Panc1 (cell line): ENCODE measurements at places on chromosomes 12 and 14.

GRCh38 chr14:38129705-38130104, 78.0 kb upstream of the SSTR1 start:
- DNase-seq: no peak

DNA sequence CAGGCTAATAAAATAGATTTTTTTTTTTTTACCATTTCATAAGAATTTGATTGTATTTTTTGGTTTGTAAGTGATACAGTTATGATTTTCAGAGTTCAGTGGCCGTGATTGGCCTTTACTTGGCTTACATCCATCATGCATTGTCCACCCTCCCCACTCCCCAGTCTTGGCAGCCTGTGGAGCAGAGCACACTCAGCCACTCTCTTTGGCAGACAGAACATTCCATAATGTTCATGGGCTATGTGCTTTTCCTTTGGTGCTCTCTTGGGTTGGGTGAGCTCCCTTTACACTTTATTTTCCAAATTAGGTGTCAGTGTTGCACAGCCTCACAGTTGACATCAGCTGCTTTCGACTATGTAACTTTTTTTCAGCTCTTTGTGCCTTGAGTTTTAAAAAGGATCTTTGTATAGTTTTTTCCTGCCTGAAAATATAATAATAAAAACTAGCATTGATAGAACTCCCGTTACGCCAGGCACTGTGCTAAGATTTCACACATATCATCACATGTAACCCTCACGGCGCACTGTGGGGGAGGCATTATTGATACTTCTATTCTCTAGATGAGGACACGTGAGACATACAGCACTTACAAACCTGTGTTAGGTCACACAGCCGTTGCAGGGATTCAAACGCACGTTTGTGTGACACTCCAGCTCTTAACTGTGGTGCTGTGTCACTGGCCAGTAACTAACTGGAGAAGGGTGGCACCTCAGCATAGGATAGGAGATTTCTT, 21.5 kb downstream of the SUDS3 start:
- no peak for DNase-seq

GRCh38 chr14:20472536-20473169, 3.4 kb downstream of the PNP start:
- no peak for DNase-seq

DNA sequence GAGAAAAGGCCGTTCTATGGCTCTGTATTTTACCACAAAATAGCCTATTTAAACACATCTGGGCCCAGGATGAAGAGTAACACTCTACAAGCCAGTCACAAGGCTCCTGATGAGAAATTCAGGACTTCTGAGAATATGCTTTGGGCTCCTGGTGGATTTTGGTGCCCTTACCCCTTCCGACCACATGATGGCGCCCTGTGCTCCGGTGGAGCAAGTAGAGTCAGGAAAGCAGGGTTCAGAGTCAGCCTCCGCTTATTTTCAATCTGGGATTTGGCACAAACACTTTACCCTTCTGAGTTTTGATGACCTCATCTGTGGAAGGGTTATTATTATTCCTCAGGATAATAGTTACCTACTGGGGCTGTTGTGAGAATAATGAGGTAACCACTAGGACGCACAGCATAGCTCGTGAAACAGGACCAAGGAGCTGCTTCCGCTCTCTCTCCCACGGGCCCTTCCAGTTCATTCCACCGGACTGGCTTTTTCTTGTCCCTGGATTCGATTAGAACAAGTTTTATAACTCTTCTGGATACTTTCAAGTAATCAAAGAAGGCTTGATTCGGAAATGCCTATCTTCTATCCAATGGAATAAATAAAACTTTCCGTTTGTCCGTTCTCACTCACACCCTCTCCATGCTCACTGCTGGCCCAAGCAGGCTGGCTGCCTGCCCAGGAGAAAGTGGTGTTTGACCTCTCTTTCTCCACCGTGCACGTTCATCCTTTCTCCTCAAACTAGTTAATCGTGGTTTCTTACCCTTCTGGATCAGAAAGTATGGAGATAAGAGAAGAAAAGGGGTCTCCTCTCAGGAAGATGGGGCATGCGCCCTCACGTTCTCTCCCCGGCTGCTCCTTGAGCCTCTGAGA, 104.6 kb downstream of the GALC start:
- DNase-seq: no peak

- DNase-seq: no peak
Observed at GRCh38 chr14:32085845-32086383, 8.8 kb downstream of the ARHGAP5 start.

GRCh38 chr12:66168410-66168809, 1.4 kb downstream of the TMBIM4 start:
- no peak for DNase-seq

GRCh38 chr14:51512316-51512715, 139.4 kb upstream of the FRMD6 start:
- no peak for DNase-seq

- DNase-seq: no peak
Observed at GRCh38 chr12:92977326-92977725, 48.2 kb upstream of the EEA1 start.

- no peak for DNase-seq
Observed at GRCh38 chr12:122842505-122843405, 7.5 kb downstream of the HIP1R start.

- DNase-seq: no peak
Observed at GRCh38 chr12:57755454-57756372, 810 bp downstream of the MARCHF9 start.

GRCh38 chr14:93729993-93730392, 58.3 kb downstream of the PRIMA1 start:
- DNase-seq: no peak

DNA sequence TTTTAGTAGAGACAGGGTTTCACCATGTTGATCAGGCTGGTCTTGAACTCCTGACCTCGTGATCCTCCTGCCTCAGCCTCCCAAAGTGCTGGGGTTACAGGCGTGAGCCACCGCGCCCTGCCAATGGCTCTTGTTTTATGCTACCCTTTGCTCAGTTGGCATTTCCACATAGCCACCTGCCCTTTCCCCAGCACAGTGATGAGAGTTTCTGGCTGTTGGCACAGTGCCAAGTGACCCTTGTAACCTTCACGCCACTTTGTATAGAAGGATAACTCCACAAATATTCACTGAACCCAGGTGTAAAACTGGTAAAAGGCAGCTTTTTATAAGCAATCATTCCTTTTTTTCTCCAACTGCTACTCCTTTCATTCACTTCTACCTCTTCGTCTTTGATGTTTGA, 18.5 kb upstream of the CCDC175 start:
- no peak for DNase-seq

GRCh38 chr12:69553628-69554248, 31.5 kb upstream of the CCT2 start:
- DNase-seq: no peak

DNA sequence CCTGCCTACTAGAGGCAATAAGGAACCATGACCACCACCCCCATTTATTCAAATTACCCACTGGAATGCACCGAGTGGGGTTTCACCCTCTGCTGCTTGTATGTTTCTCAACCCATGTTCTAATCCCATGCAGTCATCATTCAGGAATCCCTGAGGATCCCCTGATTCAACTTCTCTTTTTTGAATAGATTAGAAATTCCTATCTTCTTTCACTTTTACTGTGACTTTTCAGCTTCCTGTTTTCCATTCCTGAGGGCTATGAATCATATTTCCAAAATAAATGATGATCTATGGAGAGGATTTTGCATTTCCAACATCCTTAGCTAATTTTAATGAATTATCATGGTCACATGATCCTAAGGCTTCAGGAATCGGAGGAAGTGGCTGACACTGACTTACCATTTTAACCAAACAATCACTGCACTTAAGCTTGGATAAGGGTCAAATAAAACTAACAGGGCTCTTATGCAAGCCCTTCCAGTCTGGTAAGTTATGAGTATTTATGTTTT, 19.4 kb upstream of the P2RX4 start:
- no peak for DNase-seq

DNA sequence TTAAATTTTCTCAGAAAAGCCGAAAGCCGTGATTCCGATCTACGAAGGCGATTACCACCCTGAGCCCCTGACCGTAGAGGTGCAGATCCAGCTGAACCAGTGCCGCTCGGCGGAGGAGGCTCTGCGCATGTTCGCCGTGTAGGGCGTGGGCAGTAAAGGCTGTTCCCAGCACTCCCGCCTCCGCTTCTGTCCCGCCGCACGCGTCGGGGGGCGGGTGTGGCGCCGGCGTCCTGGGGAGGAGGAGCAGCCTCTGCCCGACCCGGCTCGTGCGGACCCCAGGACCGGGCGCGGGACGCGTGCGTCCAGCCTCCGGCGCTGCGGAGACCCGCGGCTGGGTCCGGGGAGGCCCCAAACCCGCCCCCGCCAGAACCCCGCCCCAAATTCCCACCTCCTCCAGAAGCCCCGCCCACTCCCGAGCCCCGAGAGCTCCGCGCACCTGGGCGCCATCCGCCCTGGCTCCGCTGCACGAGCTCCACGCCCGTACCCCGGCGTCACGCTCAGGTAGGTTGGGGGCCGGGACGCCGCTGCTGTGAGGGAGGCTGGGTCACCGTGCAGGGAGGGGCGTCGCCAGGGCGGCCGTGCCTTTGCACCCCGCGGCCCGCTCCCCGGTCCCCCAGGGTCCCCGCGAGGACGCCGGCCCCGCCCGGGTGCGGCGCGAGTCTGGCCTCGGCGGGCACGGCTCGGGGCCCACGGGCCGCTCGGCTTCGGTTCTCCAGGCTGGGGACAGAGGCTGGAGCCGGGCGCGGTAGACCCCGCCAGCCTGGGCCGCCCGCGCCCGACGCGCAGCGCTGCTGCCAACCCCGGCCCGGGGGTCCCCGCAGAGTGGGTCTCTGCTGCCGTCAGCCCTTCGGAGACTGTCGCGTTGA, at the start of gene B3GNT4:
TSS of gene B3GNT4 (plus strand) at position 409 of the 866 bp plus-strand sequence. CDS start 910 bp downstream, outside the sequence.
- DNase-seq: no peak

DNA sequence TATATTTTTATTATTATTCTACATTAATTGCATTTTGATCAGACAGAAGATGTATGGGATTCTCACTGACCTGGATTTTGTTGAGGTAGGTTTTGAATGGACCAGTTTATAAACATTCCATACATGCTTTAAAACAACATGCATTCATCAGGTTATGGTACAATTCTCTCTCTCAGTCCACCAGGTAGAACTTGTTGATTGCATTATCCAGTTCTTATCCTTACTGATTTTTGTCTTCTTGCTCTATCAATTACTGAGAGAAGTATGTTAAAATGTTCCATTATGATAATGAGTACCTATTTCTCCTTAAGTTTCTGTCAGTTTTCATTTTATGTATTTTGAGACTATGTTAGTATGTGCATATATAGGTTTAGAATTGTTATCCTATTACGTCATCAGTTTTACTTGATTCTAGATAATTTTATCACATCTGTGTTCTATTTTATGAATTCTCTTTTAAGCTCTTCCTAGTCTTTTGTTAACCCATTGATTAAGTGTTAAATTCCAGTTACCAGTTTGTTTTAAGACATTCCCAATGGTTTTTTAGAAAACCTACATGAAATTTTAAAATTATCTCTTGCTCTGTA, 50.6 kb downstream of the EP400 start:
- no peak for DNase-seq

GRCh38 chr14:76053572-76054355, 68.2 kb downstream of the IFT43 start:
- DNase-seq: no peak

DNA sequence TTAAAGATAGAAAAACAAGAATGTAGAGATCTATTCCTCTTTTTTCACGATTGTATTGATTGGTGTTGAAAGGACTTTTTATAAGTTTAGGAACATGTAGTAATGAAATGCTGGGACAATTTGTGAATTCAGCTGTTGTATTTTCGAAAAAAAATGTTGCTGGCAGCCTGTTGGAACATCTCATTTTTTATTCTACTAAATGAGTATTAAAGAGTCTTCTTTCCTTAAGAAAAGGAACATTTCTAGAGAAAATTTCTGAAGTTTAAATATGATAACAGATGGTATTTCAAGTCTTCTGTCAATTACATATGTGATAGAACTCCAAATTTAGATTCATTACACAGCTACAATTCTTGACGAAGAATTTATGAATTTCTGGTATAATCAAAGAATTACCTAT, 189.6 kb downstream of the TMEM117 start:
- no peak for DNase-seq

GRCh38 chr12:53211476-53212381, 4.7 kb upstream of the ITGB7 start:
- DNase-seq: no peak

DNA sequence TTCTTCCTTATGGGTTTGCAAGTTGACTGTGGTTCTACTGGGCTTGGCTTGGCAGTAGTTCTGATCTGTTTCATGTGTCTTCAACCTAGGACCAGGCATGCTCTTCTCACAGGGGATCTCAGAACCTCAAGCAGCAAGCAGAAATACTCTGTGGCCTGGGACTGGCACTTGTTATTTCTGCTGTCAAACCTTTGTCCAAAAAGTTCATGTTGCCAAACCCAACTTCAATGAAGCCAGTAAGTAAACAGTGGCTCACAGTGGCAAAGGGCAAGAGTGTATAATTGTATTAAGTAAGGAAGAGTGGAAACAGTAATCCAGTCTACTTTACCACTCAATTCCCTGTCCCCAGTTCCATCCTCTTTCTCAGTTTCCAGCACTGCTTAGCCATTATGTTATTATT, 15.7 kb upstream of the HMGA2 start:
- no peak for DNase-seq

- DNase-seq: no peak
Observed at GRCh38 chr12:120110550-120111501, 5.7 kb downstream of the RAB35 start.

DNA sequence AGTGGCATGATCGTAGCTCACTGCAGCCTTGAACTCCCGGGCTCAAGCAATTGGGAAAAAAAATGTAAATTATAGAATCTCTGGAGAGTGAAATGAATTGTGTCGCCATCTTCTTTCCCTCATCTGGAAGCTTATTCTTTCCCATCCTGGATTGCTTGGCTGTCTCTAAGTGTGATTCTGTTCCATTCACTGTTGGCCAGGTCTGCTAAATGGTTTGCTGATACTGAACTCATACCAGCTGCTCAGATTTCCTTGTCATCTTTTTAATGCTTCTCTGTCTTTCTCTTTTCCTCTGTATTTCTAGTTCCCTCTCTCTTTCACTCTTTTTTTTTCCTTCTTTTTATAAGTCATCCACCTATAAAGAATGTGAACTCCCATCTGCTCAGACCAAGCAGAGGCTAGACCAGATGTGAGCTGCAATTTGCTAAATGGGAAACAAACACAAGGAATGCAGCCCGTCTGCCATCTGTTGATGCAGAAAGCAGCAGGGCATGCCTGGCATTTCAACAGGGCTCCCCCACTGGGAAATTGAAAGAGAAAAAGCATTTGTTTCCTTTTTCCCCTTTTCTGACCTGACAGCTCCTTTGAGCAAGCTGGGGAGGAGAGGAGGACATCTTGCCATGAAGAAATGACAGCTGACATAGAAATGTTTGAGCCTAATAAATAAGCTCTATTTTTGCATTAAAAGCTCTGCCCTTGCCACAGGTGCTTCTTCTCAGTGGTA, 1823.6 kb upstream of the FLRT2 start:
- DNase-seq: no peak

GRCh38 chr14:67622675-67623074, 3.0 kb downstream of the ARG2 start:
- no peak for DNase-seq

GRCh38 chr12:28563286-28563685, 373.0 kb downstream of the CCDC91 start:
- no peak for DNase-seq
